Cardiac septum (tissue), 1 donor: ENCODE measurements at places on chromosomes 6 and 20.

DNA sequence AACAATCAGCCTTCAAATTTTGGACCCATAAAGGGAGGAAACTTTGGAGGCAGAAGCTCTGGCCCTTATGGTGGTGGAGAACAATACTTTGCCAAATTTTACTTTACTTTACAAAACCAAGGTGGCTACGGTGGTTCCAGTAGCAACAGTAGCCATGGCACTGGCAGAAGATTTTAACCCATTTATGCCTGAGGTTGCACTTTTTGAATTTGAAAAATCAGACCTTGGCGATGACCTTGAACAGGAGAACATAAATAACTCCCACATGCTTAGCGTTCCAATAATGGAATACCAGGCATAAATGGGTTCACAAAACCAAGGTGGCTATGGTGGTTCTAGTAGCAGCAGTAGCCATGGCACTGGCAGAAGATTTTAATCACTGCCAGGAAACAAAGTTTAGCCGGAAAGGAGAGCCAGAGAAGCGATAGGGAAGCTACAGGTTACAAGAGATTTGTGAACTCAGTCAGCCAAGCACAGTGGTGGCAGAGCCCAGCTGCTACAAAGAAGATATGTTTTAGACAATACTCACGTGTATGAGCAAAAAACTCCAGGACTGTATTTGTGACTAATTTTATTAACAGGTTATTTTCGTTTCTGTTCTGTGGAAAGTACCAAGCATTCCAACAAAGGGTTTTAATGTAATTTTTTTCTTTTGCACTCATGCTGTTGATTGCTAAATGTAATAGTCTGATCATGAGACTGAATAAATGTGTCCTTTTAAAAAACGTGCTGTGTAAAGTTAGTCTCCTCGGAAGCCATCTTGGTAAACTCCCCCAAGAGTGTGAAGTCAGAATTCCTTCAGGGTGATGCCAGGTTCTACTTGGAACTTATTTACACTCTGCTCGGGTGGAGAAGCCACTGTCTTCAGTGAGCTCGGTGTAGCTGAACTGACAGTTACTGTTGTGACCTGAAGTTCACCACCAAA, 6.7 kb downstream of the SFT2D1 start:
- no peak for DNase-seq

DNA sequence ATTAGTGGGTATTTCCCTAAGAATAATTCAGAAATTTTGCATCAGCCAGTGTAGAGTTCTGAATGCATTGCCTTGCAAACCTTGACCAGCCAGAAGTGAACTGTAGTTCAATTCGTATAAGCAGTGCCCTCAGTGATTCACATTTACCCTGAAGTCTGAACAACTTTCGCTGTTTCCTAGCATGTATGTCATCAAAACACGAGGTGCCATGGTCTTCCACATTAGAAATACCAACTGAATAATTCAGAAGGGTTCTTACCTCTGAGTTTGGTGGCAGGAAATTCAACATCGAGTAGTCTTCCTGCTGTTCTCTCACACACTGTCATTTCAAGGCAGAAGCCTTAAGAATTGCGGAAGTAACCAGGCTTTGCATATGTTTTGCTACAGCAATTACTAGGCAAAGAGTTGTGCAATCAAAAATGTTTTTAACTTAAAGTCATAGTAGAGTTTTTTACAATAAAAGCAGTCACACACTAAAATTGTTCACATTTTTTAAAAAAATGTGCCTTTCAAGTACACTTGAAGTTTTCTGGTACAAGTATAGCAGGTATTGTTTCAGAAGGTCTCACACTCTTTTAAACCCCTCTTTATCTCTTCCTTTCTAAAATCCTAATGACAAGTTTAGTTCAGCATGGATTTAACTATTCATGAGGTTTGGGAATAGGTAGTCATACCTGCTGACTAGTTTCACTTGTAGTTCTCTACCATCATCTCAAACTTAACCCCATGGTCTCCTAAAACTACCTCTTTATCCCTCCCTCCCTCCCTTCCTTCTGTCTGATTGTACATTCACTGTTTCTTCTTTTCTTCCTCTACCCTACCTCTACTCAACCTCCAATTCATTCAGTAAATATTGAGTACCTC, 118.3 kb downstream of the STXBP5 start:
- DNase-seq = no peak

DNA sequence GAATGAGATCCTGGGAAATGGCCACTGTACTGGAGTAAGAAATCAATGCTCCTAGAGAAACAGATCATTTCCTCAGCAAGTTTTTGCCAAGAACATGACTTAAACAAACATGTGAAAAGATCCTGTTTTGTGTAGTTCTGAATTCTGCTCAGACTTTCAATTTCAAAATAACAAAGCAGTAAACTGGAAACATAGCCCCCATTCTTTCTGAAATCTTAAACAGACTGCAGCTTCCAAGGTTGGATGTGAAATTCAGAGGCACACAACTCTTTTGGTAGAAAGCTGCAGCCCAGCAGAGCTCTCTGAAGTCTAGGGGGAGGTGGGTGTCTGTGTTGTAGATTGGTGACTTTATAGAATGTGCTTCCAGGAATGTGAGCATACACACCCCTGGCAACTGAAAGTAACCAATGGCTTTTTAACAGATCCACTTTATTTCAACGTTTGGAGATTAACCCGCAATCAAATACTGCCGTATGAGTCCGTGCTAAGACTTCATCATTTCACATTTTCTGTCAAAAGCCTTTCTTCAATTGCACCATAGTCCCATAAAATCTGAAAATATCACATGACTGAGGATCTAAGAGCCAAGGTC, 86.4 kb downstream of the ATXN1 start:
- no peak for DNase-seq

GRCh38 chr6:43951063-43951755, 176.0 kb downstream of the MRPL14 start:
- DNase-seq = peak; percentile 79

DNA sequence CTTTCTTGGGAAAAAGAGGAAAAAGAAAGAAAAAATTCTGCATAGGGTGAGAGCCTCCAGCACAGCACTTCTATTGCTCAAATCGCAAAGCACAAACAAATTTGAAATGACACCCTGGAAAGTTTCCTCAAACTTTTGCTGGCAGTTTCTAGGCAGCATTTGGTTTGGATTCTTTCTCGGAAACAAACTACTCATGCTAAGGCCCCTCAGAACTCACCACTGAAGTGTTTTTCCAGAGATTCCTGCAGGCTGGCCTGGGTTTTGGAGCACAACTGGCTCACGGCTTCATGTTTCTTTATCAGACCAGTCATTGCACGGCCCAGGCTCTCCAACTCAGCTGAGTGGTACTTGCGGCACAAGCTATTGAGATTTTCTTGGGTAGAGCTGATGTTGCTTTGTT, 237.8 kb downstream of the SYNE1 start:
- DNase-seq = no peak

GRCh38 chr6:167405778-167406532, 81.1 kb downstream of the TTLL2 start:
- DNase-seq = no peak

- DNase-seq = no peak
Measured at GRCh38 chr6:76892542-76892941, 570.7 kb downstream of the HTR1B start.

DNA sequence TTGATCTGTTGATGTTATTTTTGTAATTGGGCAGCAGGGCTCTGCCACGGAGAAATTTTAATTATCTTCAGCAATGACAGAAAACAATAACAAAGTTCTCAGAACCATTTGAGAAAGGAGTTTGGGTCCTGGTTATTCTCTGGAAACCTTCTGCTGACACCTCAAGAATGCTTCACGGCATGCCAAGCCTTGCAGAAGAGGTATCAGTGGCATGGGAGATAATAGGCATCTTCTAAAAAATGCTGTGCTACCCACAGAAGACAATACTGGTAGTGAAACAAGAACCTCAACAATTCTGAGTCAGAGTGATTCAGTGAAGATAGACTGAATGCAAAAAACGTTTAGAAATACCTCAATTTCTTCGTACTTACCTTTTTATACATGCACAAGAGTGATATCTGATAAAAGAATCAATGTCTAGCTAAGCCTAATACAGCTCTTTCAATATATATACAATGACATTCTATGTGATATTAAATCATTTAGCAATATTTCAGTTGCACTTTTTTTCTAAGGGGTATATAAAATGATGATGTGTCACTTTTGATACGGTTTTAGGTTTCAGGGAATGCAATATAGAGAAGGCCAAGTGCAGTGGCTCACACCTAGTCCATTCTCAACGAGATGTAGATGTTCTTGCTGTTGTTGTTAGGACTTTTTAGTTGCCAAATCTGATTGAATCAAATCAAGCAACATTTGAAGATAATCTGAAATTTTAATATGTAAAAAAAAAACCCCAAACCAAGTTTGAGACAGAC, 110.4 kb upstream of the COL21A1 start:
- no peak for DNase-seq

DNA sequence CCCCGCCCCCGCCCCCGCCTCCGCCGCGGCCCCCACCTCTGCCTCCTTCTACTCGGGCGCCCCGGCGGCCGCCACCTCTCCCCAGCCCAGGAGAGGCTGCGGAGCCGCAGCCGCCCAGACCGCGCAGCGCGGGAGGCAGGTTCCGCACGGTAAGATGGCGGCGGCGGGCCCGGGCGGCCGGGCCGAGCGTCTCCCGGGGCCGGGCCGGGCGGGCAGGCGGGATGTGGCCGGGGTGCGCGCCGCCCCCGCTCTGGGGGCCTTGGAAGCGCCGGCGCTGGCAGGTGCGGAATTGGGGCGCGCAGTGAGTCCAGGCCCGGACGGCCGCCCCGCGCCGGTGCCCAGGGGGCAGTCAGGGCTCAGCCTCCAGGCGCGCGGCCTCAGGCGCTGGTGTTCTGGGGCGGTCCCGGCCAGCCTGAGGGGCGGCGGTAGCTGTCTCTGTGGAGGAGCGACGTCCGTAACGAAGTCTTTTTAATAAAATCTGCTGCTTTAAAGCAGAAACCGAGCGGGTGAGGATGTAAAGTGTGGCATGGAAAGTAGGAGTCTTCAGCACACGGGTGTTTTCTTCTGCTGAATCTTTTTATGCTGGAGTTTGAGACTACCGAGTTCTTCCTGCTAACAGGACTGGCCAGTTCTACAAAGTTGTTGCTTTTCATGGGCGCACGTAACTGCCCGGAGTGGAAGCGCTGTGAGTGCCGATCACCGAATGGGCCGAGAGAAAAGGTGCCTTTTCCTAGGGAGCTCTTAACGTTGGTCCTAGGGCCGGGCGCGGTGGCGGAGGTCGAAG, at the start of gene GID8:
GID8 (plus strand) TSS at position 43 of the 784 bp plus-strand sequence. CDS start 3,356 bp downstream, outside the sequence.
- DNase-seq = no peak

GRCh38 chr6:83417880-83418663, 12.8 kb downstream of the ME1 start:
- DNase-seq = no peak

- DNase-seq = no peak
Measured at GRCh38 chr6:6840831-6841291, 252.3 kb downstream of the LY86 start.

- no peak for DNase-seq
Measured at GRCh38 chr6:108556866-108557493, 3.7 kb upstream of the FOXO3 start.

DNA sequence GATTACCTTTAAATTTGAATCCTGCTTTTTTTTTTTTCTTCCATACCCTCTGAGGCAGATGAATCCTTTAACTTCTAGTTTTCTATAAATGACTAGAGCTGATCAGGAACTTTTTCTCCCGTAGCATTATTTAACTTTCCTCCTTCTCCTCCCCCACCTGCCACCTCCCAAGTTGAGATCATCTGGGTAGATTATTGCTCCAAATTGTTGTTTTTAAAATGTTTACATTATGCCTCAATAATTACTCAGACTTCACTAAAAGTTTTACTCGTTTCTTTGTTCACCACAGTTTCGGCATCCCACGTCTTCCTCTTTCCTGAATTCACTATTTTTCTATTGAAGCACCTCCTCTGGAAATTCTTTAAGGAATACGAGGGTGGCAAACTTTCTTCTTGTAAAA, 16.6 kb upstream of the SCUBE3 start:
- no peak for DNase-seq

DNA sequence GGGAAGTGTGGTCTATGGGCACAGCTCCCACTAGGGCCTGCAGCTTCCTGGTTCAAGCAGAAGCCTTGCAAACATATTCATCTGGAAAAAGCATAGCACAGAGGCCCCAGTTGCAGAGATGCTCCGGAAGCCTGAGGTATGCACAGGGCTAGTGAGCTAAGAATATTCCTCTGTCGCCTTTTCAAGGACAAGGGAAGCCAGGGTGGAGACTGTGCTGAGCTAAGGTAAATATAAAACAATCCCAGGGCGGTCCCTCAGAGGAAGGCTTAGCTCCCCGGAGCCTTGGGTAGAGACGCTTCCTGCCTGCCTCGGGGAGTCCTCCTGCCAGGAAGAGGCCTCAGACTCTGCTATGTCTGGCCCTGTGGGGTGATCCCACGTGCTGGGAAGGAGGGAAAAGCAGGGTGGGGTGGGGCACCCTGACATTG, 134.8 kb upstream of the FOXA2 start:
- DNase-seq = no peak

GRCh38 chr6:118316796-118317384, 231.2 kb upstream of the PLN start:
- no peak for DNase-seq

DNA sequence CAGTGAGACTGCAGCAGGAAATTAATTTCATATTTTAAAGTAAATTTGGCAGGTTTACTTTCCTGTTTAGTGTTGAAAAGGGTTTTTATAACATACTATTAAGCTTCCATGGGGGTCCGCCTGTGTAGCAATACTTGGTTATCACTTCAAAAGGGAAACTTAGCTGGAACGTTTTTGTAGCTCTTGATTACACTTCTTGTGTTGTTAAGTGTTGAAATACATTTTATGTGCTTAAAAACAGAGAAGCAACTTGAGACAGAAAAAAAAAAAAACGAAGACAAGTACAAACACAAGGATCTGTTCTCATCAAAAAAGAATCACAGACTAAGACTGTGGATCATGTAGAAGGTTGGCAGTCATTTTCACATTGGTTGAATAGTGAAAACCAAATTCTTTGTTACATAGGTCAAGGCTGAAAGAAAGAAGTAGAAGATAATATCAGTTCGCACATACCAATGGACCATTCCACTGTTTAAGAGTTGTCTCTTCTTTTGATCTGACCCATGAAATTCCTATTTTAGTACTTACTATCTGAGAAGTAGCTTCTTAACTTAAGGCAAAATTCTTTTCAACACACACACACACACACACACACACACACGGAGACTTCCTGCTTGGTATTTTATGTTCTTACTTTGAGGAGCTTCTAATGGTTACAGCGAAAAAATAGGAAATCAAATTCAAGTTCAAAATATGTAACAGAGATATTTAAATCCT, 113.9 kb upstream of the SLC35B3 start:
- no peak for DNase-seq

DNA sequence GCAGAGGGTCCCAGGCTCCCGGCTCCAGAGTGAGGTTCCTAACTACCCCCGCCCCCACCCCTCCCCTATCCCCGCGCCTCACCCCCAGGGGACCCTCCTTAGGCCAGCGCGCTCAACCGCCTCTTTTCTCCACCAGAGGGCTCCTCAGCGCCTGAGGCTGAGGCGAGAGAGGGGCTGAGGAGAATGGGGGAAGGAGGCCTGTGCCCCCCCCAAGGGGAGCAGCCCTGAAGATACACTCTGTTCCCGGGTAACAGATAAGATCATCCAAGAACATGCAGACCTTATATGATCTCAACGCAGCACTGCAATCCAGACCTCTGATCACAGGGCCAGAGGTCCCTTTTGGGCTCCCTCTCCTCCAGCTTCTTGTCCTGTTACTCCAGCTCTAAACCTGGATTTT, 43.3 kb upstream of the MRPS10 start:
- DNase-seq = no peak
